Fibroblast of skin of abdomen (primary cell): ENCODE measurements at places on chromosomes 6 and 20.
A peak's percentile ranks its signal among the peaks of the same experiment; 100 is the strongest.

- peak; percentile 12 for DNase-seq
Measured at GRCh38 chr6:63537201-63537958, 34.9 kb upstream of the LOC128125822 start.

DNA sequence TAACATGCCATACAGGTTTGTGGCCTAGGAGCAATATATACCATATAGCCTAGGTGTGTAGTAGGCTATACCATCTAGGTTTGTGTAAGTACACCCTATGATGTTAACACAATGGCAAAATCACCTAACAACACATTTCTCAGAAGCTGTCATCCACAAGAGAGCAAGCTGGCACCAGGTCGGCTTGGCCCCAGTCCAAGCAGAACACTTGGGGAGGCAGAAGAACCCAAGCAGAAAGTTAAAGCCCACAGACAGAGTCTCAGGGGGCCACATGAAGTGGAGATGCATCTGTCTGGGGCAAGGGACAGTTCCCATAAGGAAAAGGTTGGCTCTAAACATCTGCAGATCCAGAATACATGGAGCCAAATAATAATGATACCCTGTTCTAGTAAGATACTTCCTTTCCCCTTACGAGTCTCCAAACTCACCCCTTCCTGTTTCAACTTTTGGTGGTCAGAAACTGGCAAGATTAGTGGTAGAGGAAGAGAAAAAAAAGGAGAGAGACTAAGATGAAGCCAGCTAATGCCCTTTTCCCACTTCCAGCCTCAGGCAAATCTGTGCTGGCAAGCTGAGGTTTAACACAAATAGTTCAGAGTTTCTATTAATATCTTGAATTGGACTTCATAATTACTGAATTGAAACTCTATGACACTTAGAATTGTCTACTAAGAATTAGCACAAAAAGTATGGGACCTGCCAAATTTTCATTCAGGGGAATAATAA lies 29.5 kb downstream of the TCF21 start:
- DNase-seq: no peak

- peak; percentile 45 for DNase-seq
Measured at GRCh38 chr6:27505209-27506027, 32.5 kb upstream of the ZNF184 start.

- no peak for DNase-seq
Measured at GRCh38 chr6:157510323-157511188, 129.6 kb downstream of the ZDHHC14 start.

DNA sequence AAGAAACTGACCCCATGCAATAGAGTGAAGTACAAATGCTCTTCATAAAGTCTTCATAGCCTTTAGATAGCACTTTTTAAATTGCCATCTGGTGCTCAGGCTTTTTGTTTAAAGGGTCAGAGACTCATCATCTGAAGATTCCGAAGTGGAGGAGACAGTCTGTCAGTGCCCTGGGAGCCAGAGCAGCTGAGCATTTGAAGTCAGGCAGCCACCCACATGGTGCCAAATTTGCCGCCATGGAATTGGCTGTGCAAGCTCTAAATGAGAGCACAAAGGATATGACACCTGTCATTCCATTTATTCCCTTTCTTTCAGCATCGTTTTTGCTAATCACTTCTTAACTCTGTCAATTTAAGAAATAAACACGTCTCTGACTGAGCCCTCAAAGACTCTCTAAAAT lies 32.8 kb upstream of the CEP162 start:
- DNase-seq: no peak
